Inflammatory macrophage treated with lipopolysaccharide for 1 hour (primary cell): ENCODE measurements at places on chromosomes 5 and 9.

- peak; percentile 78 for DNase-seq
Observed at GRCh38 chr5:80114860-80115259, 79.7 kb downstream of the THBS4 start.

DNA sequence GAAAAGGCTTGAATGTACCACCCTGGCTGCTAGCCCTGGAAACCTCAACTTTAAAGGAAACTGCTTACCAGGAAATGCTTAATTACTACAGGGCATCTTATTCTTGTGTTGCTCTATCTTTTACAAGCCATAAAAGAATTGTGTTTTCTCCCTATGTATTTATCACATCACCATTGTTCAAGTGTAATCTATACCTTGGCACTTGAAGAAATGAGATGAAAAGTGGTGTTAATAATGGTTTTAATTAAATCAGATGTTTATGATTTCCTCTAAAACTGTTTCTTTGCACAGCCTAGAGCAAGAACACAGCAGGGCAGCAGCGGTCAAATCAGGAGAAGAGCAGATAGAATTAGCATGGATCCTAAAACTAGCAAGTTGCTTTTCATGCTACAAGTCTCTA lies 131.8 kb upstream of the RGMB start:
- no peak for DNase-seq

DNA sequence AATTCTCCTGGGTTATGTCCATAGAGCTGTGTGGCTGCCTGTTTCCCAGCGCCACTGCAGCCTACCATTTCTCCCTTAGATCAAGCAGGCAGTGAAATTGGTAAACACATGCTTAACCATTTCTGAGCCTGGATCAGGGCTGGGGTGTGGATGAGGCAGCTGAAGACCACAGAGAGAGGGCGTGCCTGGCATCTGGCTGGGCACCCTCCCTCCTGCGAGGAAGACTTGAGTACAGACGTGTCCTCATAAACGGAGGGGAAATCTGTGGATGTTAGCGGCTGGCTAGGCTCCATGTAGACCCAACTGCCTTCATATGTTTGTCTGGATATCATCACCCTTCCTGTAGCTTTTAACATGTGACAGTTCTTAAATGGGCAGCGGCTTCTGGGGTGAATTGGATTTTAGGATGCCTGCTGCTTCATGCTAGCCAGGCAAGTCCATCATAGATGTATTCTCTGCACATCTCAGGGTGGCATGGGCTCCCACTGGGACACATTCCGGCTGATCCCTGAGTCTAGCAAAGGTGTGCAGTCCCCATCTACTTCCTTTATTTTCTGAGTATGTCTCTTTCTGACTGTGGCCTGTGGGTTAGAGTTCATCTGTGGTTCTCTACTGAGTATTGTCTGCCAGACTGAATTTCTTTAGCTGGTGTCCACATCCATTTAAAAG lies 11.0 kb downstream of the RGS3 start:
- DNase-seq, result no peak

GRCh38 chr9:133604214-133604613 lies 5.0 kb downstream of the FAM163B start:
- DNase-seq, result no peak

- DNase-seq, result no peak
Observed at GRCh38 chr9:79604921-79605562, 33.3 kb downstream of the TLE4 start.

- DNase-seq, result no peak
Observed at GRCh38 chr5:171668097-171668412, 117.6 kb upstream of the SMIM23 start.

- no peak for DNase-seq
Observed at GRCh38 chr9:135565141-135565628, 3.6 kb downstream of the PAEP start.

- no peak for DNase-seq
Observed at GRCh38 chr9:126009047-126009446, 261.9 kb downstream of the PBX3 start.

- no peak for DNase-seq
Observed at GRCh38 chr5:170223906-170224305, 8.9 kb upstream of the C5orf58 start.

DNA sequence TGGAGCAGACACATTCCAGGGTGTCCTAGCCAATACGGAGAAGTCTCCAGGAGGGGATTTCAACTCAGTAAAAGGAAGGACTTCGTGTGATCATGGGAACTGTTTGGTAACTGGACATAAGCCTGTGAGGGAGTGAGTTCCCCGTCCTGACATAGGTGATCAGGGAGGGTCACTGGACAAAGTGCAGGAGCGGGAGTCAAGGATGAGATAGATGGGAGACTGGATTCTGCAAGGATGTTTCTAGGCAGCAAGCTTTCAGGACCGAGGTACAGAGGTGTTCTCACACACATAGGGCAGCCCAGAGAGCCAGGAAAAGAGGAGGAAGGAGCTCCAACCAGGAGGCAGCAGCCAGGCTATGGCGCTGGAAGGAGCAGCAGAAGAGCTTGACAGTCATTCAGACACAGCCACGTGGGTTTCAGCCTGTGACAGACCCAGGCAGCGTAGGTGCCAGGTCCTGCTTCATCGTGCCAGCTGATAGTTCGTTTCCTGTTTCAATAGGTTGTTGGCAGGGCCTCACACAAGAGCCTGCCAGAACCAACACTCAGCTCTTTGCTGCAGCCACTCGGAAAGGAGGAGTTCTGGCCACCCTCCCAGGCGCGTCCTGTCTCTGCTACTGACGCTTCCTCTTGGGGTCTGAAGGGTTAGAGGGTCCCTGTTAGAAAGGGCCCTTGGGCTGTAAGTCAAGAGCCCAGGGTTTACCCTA lies 84.1 kb downstream of the AMBP start:
- DNase-seq, result peak; percentile 45

DNA sequence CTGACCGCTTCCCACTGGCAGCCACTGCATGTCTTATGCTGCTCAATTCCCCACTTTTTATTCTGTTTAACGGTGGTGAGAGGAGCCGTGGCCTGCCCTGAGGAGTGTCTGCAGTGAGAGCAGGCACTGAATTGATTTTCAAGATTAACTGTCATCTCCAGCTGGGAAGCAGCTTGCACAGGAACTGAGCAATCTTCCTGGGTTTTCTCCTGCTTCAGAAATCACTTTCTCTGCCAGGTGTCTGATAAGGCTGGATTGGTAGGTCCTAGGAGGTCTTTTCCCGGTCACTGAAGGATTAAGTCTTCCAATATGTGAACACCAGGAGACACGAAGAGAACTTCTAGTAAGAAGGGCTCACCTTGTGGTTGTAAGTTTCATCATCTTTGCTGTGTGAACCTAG lies 181.1 kb upstream of the RAD23B start:
- DNase-seq, result no peak

- no peak for DNase-seq
Observed at GRCh38 chr9:117073071-117073470, 341.8 kb downstream of the ASTN2 start.

DNA sequence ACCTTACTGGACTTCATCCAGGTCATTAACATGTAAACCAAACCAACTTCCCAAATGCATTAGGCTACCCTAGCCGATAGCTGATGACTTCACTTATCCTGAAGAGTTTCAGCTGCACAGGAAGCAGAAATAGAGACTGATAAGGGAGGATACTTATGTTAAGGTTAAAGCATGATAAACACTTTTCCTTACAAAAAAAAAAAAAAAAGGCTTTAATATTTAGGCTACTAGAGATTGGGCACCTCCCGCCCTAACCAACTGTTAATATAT lies 1.6 kb upstream of the MEF2C start:
- DNase-seq, result no peak

GRCh38 chr5:170312666-170313065 lies 15.1 kb upstream of the LCP2 start:
- peak; percentile 95 for DNase-seq

- no peak for DNase-seq
Observed at GRCh38 chr9:137184881-137185660, 3.3 kb downstream of the ANAPC2 start.

DNA sequence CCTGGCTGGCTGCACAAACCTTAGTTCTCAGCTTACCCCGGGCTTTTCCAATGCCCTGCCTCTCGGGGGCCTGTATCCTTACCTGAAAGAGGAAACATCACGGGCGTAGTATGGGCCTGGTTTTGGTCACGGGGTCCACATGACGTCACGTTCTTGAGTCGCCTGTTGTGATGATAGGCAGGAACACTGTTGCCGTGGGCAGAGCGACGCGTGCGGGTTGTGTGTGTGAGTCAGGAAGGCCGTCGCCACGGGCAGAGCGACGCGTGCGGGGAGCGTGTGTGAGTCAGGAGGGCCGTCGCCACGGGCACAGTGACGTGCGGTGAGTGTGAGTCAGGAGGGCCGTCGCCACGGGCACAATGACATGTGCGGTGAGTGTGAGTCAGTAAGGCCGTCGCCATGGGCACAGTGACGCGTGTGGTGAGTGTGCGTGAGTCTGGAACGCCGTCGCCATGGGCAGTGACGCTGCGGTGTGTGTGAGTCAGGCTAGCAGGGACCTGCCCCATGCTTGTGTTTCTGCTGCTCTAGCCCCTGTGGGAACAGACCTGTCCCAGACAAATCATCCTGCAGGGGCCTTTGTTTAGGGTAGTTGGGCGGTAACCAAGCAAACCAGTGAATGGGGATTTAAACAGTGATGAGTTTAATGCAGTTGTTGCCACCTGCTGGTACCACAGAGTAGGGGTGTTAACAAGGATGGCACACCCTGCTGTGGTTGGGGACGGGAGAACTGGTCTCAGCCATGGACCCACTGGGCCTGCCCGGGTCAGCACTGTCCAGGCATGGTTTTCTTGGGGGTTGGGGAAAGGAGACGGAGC lies 19.8 kb downstream of the TRIP13 start:
- DNase-seq, result no peak

DNA sequence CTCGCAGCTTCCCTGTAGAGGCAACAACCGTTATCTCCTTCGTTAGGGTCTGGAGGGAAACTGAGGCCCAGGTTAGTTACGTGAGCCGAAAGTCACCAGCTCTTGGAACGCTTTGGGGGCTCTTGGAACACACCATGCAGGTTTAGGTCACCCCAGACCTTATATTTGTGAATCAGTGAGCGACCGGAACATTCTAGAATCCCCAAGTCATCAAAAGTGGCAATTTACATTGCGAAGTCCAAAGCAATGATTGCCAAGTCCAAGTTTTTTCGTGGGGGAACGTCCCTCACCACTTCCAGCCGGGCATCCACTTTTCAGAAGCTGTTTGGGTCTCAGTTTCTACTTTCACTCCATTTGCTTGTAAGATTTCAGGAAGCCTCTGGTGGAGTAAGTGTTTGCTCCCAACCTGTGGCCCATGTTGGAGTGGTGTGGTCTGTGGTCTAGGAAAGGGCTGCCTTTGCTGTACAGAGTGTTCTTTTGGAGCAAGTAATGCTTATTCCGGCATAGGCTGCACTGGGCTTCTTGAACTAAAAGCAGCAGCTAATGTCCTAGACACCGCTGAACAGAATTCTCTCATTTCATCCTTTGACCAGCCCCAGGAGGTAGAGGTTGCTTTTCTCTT lies 32.8 kb upstream of the SPRY4 start:
- no peak for DNase-seq
